ENCODE measurements at places on chromosomes 6 and 20.

DNA sequence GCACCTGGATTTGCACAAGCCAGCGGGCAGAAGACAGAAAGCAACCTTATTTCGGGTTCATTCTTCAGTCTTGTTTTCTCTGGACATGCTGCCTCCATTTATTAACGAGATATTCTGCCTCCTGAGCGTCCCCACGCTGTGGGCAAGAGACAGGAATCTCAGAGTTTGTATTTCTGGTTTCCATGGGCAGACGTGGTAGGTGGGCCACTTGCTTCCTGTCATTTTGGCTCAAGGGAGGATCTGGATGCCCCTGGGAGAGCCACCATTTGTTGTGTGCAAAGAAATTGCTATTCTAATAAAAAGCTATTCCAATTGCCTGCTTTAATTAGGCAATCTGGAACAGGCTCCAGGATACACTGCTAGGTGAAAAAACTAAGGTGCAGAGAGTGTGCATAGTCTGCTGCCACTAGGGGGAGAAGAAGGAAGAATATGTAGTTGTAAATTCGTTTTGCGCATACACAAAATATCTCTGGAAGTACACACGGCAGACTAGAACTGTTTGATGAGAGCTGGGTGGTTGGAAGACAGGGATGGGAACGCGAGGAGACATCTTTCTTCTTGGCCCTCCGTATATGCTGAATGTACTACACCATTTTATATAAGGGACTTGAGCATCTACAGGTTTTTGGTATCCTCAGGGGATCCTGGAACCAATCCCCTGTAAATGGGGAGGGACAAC is 30.1 kb upstream of the SLC16A10 start:
- DNase-seq: no peak

GRCh38 chr6:127277878-127278843 is 11.5 kb downstream of the RNF146 start:
- DNase-seq: no peak

- no peak for DNase-seq
Observed at GRCh38 chr6:32086661-32087573, 22.2 kb downstream of the TNXB start.

DNA sequence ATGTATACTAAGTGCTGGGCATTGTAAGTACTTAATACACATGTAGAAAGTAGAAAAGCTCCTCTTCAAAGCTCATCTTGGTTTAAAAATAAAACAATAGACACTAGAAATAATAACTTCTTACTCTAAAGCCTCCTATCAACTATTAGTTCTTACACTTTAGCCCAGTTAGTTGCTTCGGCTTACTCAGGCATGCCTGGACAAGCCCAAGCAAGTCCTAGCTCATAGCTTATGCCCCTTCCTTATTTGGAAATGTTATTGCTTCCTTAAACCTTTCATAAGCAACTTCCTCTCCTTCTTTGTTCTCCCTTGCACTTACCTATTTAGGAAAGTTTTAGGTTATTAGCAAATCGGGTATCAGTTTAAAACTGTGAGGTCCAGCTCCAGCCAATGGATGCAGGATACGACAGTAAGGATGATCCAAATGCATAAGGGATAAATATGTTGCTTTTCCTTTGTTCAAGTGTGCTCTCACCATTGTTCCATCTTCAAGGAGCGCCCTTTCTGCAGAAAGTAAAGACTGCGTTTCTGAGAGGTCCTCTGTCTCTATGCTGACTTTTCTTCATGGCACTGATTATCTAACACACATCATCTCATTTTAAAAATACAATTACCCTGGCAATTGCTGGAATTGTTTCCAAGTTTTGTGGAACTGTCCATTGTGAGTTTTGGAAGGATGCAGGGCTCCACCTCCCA is 12.3 kb downstream of the TMEM30A start:
- no peak for DNase-seq

DNA sequence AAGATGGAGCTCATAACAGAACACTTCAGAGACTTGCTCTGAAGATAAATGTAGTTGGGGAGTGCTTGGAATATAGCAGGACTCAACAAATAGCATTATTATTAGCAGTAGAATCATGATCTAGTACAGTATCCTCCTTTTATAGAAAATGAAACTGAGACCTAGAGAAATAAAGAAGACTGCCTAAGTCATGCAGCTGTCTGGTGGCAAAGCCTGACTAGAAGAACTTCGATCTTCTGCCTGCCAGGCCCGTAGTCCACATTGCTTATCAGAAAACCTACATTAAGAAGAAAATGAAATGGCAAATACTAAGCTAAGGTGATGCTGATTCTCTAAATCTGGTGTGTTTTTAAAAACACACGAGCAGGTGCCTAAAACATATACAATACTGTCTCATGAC is 46.4 kb upstream of the DST start:
- DNase-seq: no peak

DNA sequence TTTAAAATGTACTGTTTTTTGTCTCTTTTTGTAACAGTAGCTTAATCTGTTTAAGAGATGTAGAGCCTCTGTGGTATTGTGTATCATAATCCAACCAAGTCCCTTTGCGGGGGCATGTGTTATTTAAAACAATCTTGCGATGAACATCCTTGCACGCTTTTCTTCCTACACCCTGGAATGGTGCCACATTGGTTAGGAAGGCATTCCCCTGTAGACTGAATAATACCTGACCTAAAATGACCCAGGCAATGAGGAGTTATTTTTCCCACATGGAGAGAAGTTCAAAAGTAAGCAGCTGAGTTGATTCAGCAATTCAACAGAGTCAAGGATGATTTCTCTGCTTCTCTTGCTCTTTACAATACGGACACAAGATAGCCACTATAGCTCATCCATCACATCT is 142.0 kb upstream of the PMEPA1 start:
- DNase-seq: no peak

DNA sequence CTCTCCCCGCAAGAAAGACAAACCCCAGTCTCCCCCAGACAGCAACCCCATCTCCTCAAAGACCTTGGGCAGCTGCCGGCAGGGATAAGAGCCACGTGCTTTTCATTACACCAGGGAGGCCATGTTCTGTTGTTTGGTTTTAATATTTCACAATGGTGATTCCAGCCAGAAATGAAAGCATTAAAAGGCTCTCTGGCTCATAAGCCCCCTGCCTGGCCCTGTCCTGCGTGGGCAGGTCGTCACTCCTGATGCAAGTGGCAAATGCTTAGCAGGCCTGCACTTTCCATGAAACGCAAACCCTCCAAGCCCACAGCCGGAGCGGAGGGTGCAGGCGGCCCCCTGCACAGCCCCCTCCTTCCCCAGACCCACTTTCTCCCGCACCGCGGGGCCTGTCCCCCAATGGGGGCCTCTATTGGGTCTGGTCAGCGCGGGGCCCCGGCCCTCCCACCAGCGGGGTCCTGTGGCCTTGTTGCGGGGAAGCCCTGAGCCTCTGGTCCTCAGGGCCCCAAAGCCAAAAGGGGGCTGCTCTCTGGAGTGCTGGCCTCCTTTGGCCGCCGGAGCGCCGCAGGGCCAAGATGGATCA is 77.2 kb downstream of the TMEM242 start:
- DNase-seq: no peak

GRCh38 chr6:157104803-157105202 is 218.5 kb downstream of the TMEM242 start:
- no peak for DNase-seq

DNA sequence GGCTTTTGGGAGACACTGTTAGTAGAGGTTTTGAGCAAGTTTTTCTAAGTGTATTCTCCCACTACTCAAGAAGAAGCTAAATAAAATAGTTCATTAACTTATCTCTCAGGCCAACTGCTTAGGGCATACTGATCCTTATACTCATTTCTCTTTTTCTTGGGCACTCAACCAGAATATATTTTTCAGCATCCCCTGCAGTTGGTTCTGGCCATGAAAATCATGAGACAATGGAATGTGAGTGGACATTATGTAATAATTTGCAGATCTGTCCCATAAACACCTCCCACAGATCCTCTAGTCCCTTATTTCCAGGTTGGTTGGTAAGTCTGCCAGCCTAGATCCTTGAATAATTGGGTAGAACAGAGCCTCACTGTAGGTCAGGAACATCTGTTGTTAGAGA is 136.7 kb downstream of the AIG1 start:
- DNase-seq: no peak

DNA sequence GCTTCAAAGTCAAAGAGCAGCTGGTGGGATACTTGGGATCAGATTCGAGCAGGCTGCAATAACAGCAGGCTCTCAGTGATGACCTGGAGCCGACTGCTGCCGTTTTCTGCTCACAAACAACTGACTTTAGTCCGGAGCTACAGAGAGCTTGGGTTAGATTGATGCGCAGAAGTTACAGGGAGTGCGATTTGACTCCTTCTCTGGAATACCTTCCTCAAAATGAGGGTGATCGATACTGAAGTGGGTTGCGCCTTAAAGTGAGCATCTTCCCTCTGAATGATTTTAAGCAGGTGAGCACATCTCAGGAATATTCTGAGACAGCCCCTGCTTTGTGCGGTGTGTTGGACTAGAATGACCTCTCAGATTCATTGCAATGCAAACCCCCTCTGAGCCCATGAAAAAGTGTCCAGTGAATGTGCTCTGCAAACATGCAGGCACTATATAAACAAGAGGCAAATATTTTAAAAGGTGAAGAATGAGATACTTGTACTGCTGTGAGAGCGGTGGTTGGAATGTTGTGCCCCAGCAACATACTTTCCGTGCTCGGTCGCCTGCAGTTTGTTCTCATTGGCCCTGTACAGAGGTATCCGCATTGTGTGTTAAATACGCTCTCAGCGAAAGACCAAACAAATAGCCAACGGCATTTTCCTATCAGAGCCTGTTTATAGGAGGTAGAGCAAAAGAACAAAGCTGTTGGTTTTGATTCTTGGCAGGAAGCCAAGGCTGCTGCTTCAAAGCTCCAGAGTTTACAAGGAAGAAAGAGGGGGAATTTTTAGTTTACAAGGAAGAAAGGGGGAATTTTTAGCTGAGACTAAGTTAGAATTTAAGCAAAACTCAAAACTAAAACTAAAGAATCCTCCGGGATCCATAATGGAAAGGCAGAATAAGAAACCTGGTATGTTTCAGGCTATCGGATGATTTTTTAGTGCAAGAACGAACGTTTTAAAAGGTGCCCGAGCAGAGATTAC is 67.7 kb downstream of the PHACTR2 start:
- DNase-seq: no peak

- no peak for DNase-seq
Observed at GRCh38 chr20:39144757-39145156, 182.6 kb downstream of the DHX35 start.

DNA sequence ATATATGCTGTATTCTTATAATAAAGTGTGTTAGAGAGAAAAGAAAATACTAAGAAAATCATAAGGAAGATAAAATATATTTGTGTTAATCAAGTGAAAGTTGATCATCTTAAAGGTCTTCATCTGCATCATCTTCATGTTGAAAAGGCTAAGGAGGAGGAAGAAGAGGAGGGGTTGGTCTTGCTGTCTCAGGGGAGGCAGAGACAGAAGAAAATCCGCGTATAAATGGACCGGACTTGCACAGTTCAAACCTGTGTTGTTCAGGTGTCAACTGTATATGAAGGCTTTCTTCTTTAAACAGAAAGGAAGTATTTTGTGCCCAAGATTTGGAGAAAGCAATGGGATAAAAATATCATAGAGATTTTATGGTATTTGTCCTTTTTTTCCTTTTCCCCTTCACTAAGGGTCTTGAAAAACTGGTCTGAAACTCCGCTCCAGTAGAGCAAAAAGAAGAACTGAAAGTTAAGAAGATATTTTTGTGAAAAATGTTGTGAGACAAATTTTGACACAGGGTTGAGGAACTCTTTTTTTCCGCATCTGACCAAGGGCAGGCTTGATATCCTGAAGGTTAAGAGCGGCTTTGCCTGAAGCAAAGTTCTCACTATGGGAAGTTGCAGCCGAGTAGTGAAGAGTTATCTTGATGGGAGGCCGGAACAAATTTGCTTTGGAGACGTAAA is 350.7 kb downstream of the LAMA2 start:
- DNase-seq: no peak

DNA sequence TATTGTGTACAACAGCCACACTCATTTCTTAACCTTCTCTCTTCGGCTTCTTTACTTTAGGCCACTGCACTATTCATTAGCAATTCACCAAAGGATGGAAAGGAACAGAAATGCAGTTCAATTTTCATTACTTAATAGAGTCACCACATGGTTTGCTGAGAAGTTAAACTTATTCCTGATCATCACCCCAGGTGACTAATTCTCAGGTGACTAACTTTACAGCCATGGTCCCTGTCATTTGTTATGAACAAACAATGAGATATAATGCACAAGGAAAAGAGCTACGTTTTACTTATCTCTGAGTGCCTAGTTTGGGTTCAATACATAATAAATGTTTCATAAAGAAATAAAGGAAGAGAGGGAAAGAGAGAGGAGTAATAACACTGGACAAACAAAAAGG is 45.8 kb upstream of the DST start:
- no peak for DNase-seq

DNA sequence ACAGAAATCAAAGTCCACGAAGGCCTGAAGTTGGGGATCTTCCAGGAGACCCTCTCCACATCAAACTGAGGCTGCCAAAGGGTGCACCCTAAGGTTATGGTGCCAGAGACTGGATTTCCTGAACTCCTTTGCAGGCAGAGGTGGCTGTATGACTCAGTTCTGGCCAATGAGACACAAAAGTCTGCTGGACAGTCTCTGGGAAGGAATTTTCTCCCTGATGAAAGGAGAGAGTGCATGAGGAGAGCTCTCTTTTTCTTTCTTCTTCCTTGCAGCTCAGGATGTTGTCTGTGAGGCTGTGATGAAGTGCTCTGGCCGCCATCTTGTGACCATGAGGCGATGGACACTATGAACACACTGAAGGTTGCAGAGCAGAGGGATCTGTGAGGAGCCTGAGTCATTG is 85.2 kb downstream of the MDGA1 start:
- no peak for DNase-seq

DNA sequence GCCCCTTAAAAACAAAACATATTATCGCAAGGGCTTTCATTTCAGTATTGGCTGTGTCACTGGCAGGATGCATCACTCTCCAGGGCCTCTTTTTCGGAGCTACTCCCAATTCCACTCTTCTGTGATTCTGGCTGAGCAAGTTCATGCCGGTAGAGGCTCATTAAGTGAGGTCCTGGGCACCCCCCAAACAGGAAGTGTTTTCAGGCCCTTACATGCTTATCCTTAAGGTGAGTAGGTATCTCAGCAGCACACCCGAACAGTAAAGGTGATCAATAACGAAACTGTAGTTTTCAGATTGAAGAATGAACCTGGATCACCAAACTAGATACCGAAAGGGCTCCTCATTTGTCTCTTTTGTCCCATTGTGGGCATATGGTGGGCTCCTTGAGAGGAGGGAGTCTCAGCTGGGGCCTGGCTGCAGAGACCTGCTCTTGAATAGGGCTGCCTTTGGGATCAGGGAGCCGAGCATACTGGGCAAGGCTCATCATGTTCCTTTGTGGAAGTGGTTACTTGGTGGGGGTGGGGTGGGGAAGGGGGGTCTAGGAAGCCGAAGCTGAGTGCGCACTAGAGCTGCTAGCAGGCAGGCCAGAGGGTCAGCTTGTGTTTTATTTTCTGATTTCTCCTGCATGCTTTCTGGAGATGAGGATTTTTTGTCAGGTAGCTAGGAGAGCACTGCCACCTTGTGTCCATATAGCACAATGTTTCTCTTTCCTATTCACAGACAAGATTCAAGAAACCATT is 65.2 kb downstream of the CDS2 start:
- DNase-seq: no peak

GRCh38 chr6:28209753-28210535 is 15.1 kb upstream of the ZSCAN9 start:
- DNase-seq: no peak

All from stimulated activated CD4-positive, alpha-beta T cell treated with anti-CD3 and anti-CD28 coated beads, Interleukin-1b, Interleukin-23, amount 100 ng/mL, for 1 hour (primary cell).